ENCODE measurements at places on chromosomes 2 and 18. TPM values are rescaled to one million over a fixed set of nuclear protein-coding genes. Genes with fewer than 3 reads are reported as not detected.

DNA sequence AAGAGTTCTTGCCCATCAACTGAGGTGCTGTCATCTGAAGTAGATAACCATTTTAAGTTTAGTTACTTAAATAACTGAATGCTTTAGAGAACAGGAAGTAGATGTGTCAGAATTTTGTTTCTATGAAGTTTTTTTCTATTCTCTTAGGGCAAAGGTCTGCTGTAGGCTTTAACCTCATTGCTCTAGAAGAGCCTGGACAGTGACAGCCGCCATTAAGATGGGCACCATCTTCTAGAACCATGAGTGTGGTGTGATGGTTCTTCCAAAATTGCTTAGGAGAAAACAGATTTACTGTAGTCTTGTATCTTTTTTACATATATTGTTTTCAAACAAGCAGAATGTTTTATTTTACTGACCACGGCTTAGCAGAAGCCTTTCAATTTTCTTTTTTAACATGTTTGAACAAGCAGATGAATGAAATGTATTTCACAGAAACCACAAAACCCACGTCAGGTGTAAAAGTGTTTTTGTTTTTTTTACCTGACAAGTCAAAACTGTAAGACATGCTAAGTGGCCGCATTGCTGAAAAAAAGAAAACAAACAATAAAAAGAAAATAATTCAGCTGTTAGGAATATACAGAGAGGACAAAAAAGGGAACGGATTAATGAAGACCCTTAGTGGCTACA, 77.9 kb downstream of the PRELID3A start:
- DNase-seq, result no peak
- peaks cover 2% of the 10 kb centered on the region for H3K4me1 ChIP-seq
- H3K36me3 ChIP-seq, result no peaks in the 10 kb centered on the region
- H3K27ac ChIP-seq, result no peak overlapping the region
- H3K4me3 ChIP-seq, result no peak overlapping the region

Gene GCKR
- total RNA-seq, result not detected

- no peak overlapping the region for H3K4me3 ChIP-seq
- no peak for DNase-seq
- no peaks in the 10 kb centered on the region for H3K36me3 ChIP-seq
- H3K27ac ChIP-seq, result no peak overlapping the region
- no peaks in the 10 kb centered on the region for H3K27me3 ChIP-seq
Observed at GRCh38 chr2:184532551-184532950, 65.8 kb upstream of the ZNF804A start.

Gene TMEM131
- 19.2 TPM for total RNA-seq

GRCh38 chr18:23632615-23633014, 30.1 kb downstream of the ANKRD29 start:
- H3K4me1 ChIP-seq, result peaks cover 6% of the 10 kb centered on the region
- no peaks in the 10 kb centered on the region for H3K27me3 ChIP-seq
- H3K27ac ChIP-seq, result no peak overlapping the region
- DNase-seq, result no peak

DNA sequence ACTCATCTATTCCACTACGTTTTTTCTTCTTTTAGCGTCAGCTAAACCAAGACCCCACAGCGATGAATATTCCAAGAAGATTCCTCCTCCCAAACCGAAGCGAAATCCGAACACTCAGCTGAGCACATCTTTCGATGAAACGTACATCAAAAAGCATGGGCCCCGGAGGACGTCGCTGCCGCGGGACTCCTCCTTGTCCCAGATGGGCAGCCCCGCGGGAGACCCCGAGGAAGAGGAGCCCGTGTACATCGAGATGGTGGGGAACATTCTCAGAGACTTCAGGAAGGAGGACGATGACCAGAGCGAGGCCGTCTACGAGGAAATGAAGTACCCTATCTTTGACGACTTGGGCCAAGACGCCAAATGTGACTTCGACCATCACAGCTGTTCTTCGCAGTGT, 182.4 kb downstream of the NYAP2 start:
- H3K27me3 ChIP-seq, result peaks cover 10% of the 10 kb centered on the region
- DNase-seq, result no peak
- no peak overlapping the region for H3K4me3 ChIP-seq
- no peak overlapping the region for H3K27ac ChIP-seq
- H3K36me3 ChIP-seq, result no peaks in the 10 kb centered on the region

GRCh38 chr2:54672590-54673456, 50.6 kb upstream of the EML6 start:
- H3K27me3 ChIP-seq, result peaks cover 24% of the 10 kb centered on the region
- DNase-seq, result no peak
- peaks cover 19% of the 10 kb centered on the region for H3K4me1 ChIP-seq
- H3K27ac ChIP-seq, result no peak overlapping the region
- peaks cover 13% of the 10 kb centered on the region for H3K36me3 ChIP-seq

GRCh38 chr18:66410692-66411091, 193.2 kb downstream of the CDH19 start:
- H3K27me3 ChIP-seq, result no peaks in the 10 kb centered on the region
- no peak for DNase-seq
- no peaks in the 10 kb centered on the region for H3K36me3 ChIP-seq

- peaks cover 3% of the 10 kb centered on the region for H3K27me3 ChIP-seq
- DNase-seq, result no peak
- H3K36me3 ChIP-seq, result no peaks in the 10 kb centered on the region
- H3K27ac ChIP-seq, result no peak overlapping the region
- H3K4me3 ChIP-seq, result no peak overlapping the region
Observed at GRCh38 chr2:199749571-199749970, 101.4 kb downstream of the FTCDNL1 start.

Gene IL1R1
- total RNA-seq, result 5.7 TPM

- no peaks in the 10 kb centered on the region for H3K4me1 ChIP-seq
- H3K27ac ChIP-seq, result no peak overlapping the region
- no peak overlapping the region for H3K4me3 ChIP-seq
- H3K36me3 ChIP-seq, result peaks cover 51% of the 10 kb centered on the region
Observed at GRCh38 chr18:80022613-80023012, 11.6 kb upstream of the RBFA start.

- H3K4me3 ChIP-seq, result no peak overlapping the region
- H3K27ac ChIP-seq, result no peak overlapping the region
- no peak for DNase-seq
- peaks cover 8% of the 10 kb centered on the region for H3K4me1 ChIP-seq
Observed at GRCh38 chr2:43239981-43240765, 13.8 kb upstream of the ZFP36L2 start.

DNA sequence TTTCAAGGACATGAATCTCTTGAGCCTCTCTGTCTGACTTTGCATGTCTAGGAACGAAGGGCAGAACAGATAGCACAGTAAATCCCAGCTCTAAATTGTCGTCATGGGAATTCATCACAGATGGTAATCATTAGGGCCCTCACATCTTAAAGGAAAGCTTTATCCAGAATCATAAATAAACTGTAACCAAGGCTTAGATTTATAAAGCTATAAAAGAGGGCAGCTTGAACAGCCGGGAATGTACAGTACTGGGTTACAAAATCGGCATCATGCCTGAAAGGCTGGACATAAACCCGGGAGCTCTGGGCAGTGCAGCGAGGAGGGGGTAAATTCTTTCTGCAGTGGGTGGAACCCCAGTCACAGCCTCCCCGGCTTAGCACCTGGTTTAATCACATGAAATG, 144.4 kb downstream of the GFPT1 start:
- DNase-seq, result no peak
- H3K27ac ChIP-seq, result no peak overlapping the region
- H3K27me3 ChIP-seq, result peaks cover 10% of the 10 kb centered on the region
- H3K4me1 ChIP-seq, result no peaks in the 10 kb centered on the region
- no peak overlapping the region for H3K4me3 ChIP-seq
- no peaks in the 10 kb centered on the region for H3K36me3 ChIP-seq

- no peak overlapping the region for H3K27ac ChIP-seq
- peak; percentile 59 for DNase-seq
- H3K36me3 ChIP-seq, result peaks cover 16% of the 10 kb centered on the region
- no peak overlapping the region for H3K4me3 ChIP-seq
Observed at GRCh38 chr2:189751080-189751658, 11.4 kb downstream of the OSGEPL1 start.

- no peaks in the 10 kb centered on the region for H3K36me3 ChIP-seq
- no peak overlapping the region for H3K27ac ChIP-seq
- H3K27me3 ChIP-seq, result no peaks in the 10 kb centered on the region
- no peak for DNase-seq
- H3K4me3 ChIP-seq, result no peak overlapping the region
Observed at GRCh38 chr18:27855486-27855885, 321.4 kb downstream of the CDH2 start.

DNA sequence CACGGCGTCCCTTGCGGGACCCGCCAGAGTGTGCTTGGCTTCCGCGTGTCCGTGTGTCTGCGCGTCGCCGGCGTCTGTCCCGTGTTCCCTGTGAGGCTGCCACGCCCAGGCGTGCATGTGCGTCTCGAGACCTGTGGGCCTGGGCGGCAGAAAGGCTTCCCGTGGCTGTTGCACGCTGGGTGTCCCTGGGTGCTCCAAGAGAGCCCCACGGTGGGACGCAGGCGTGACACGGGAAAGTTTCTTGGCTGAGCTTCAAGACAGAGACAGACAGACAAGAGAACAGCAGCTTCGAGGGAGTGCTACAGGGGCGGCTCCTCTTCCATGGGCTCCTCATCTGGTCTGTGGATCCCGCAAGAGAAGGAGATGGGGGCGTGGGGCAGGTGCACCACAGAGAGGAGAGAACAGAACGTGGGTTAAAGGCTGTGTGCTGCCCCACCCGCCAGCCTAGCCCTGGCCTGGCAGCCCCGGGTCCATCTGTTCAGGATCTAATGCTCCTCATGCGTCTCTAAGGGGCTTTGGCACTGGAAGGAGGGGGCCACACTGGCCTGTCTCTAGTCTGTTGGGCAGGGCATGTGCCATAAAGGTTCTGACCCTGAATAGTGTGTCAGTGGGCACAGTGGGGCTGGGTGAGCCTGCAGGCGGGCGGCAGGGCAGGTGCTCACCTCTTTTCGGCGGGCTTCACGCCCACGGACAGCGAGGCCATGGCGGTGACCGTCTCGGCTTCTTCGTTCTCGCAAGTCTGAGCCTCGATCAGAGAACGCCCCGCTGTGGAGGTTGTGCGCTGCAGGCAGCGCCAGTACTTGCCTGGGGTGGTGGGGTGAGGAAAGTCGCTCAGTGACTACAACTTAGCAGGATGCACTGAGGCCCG, 205.1 kb downstream of the TWIST2 start:
- H3K27ac ChIP-seq, result no peak overlapping the region
- H3K27me3 ChIP-seq, result no peaks in the 10 kb centered on the region
- peaks cover 20% of the 10 kb centered on the region for H3K36me3 ChIP-seq
- no peak overlapping the region for H3K4me3 ChIP-seq
- no peaks in the 10 kb centered on the region for H3K4me1 ChIP-seq

DNA sequence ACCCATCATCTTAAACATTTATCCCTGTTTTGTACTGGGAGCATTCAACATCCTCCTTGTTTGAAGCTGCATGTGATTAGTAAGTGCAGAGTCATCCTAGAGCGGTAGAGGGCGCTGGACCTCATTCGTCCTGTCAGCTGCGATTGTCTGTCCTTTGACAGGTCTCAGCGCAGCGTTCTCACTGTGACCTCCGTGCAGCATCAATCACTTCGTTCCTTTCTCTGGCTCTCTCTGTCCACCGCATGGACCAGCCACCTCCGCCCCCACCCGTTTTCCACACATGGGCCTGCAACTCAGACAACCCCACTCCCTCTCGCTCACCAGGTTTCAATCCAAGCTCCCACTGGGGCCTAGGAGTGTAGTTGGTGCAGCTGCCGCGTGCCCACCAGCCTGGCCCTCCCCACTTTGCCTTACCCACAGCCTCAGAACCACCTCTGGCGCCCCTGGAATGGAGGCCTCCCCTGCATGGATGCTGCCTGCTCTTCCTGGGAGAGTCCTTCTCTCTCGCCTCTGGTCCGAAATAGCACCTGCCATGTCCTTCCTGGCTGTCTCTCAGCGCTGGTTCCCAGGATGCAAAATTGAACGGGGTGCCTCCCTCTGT, 90.5 kb downstream of the NDUFA10 start:
- no peaks in the 10 kb centered on the region for H3K36me3 ChIP-seq
- no peak overlapping the region for H3K27ac ChIP-seq
- peaks cover 4% of the 10 kb centered on the region for H3K4me1 ChIP-seq
- H3K4me3 ChIP-seq, result no peak overlapping the region

DNA sequence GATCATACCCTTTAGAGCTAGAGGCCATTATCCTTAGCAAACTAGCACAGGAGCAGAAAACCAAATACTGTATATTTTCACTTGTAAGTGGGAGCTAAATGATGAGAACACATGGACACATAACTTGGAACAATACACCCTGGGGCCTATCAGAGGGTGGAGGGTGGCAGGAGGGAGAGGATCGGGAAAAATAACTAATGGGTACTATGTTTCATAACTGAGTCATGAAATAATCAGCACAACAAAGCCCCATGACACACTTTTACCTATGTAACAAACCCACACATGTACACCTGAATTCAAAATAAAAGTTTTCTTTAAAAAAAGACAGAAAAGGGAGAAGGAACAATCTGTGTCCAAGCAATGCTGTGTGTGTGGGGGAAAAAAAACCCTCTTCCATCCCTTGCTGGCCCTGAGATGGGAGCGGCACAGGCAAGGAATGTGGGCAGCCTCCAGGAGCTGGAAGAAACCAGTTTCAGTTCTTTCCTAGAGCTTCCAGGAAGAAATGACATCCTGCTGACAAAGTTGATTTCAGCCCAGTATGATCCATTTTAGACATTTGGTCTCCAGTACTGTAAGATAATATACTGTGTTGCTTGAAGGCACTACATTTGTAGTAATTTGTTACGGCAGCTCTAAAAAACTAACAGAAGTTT, 458.7 kb upstream of the CNTNAP5 start:
- H3K4me1 ChIP-seq, result no peaks in the 10 kb centered on the region
- DNase-seq, result no peak
- no peak overlapping the region for H3K27ac ChIP-seq
- H3K27me3 ChIP-seq, result no peaks in the 10 kb centered on the region
- H3K4me3 ChIP-seq, result no peak overlapping the region

Gene CCBE1
- total RNA-seq, result not detected

DNA sequence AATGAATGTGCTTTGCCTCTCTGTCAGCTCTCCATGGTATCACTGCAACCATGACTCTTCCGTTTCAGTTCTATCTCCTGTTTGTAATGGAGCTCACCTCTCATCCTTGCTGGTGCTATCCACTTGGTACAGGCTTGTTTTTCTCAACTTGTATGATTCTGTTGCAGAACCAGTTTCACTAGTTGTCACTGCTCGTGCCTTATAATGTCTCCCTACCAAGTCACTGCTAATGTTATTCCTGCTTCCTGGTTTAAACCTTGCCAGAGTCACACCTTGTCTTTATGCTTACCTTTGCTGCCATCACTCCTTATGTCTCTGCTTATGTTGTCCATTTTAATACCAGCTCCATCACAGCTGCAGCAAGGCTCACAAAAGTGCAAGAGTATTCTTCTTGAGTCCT, 1191.0 kb upstream of the LRRTM1 start:
- no peaks in the 10 kb centered on the region for H3K27me3 ChIP-seq
- DNase-seq, result no peak
- H3K36me3 ChIP-seq, result no peaks in the 10 kb centered on the region
- no peaks in the 10 kb centered on the region for H3K4me1 ChIP-seq

All from activated naive CD4-positive, alpha-beta T cell treated with anti-CD3 and anti-CD28 coated beads for 36 hours (primary cell).